ENCODE measurements at places on chromosomes 4 and X.

DNA sequence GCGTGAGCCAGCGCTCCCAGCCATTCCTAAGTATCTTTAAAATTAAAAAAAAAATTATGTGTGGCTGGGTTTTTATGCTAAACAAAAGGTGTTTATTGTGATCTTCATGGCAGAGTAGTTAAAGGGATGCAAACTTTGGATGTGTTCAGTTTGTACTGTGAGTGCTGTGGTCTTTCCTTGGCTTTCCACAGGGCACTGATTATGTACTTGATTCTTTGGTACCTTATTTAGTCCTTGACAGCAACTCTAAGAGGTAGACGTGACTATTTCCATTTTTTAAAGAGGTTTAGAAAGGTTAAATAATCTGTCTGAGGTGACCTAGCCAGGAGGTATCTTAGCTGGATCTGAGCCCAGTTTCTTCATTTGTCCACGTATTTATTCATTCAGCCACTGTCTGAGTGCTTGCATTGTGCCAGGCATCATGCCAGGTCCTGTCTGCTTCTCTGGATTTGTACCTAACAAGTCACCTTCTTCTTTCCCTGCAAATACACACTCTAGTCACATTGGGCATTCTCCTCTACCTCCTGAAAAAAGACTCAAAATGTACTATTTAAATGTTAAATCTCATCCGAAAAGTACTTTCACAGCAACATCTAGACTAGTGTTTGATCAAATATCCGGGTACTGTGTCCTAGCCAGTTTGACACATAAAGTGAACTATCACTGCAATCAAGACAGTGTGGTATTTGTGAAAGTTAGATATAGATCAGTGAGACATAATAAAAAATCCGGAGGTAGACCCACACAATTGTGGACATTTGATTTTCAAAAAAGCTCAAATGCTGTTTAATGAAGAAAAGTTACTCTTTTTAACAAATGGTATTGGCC, 31.5 kb downstream of the WWC2 start:
- no peak for DNase-seq

- no peak for DNase-seq
Observed at GRCh38 chrX:143025628-143026027, at the start of gene SPANXN4. TSS of gene SPANXN4 (plus strand) at chrX:143025928. CDS start at chrX:143026015, 87 bp downstream.

- no peak for DNase-seq
Observed at GRCh38 chr4:108527723-108528122, 92.7 kb upstream of the RPL34 start.

DNA sequence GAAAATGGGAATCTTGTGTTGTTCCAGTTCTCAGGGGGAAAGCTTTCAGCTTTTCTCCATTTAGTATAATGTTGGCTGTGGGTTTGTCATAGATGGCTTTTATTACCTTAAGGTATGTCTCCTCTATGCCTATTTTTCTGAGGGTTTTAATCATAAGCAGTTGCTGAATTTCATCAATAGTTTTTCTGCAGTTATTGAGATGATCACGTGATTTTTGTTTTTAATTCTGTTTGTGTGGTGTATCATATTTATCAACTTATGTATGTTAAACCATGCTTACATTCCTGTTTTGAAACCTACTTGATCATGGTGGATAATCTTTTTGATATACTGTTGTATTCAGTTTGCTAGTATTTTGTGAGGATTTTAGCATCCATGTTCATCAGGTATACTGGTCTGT, 66.8 kb upstream of the CENPE start:
- no peak for DNase-seq
